ENCODE measurements at places on chromosomes 4 and X.

DNA sequence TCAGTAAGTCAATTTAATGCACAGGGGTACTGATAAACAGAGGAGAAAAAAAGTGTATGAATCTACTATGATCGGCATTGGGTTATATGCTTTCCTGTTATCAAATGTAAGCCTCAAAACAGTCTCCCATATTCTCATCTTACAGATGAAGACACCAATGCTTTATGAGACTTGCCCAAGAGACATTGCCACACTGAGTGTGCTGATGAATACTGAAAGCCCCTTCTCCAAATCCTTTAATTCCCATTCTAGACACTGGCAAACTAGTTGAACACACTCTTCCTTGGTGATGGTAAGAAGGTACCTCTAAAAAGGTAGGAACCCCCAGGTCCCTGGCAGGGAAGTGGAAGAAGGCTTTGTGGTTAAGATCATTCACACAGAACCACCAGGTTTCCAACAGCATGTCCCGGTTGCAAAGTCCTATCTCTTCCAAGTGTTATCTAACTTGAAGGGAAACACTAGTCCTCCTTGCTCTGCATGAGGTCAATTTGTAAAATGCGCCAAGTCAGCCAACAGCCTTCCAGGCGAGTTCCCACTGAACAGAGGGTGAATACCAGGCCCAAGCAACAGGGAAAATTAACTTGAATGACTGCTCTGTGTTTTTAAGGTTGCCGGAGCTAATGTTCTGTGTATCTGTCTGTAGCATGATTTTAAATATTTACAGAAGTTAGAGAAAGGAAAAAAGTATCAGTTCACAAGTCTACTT lies 5.1 kb downstream of the SETD7 start:
- DNase-seq, result no peak

- no peak for DNase-seq
Observed at GRCh38 chrX:37690119-37690518, 4.5 kb downstream of the XK start.

DNA sequence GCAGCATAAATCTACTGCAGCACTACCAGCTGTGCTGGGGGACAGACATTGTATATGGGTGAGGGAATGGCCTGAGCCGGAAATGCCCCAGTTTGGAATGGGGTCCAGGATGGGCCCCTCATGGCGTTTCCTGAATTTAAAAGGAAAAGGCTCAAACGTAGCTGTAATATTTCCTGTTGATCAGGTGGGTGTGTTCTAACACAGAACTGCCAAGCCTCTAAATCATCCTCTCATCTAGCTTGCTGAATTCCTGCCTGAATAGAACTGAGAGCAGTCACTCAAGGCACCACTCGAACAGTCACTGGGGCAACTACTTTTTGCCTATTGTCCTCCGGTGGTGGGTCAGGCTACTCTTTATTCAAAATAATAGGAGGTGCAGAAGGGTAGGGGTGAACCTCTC lies 28.7 kb downstream of the ADH6 start:
- no peak for DNase-seq

DNA sequence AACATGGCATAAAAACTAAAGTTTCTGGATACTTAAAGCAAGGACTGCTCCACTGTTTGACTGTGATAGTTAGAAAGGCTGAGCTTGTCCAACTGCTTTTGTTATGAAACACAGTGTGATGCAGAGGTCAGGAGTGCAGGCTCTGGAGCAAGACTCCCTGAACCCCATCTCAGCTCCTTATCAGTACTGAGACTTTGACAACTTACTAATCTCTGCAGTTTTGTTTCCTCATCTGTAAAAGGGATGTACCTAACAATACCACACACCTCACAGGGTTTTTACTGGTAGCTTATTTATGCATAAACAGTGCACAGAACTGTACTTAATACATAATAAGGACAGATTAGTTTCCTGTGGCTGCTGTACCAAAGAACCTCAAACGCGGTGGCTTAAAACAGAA lies 804.3 kb downstream of the FSTL5 start:
- no peak for DNase-seq

DNA sequence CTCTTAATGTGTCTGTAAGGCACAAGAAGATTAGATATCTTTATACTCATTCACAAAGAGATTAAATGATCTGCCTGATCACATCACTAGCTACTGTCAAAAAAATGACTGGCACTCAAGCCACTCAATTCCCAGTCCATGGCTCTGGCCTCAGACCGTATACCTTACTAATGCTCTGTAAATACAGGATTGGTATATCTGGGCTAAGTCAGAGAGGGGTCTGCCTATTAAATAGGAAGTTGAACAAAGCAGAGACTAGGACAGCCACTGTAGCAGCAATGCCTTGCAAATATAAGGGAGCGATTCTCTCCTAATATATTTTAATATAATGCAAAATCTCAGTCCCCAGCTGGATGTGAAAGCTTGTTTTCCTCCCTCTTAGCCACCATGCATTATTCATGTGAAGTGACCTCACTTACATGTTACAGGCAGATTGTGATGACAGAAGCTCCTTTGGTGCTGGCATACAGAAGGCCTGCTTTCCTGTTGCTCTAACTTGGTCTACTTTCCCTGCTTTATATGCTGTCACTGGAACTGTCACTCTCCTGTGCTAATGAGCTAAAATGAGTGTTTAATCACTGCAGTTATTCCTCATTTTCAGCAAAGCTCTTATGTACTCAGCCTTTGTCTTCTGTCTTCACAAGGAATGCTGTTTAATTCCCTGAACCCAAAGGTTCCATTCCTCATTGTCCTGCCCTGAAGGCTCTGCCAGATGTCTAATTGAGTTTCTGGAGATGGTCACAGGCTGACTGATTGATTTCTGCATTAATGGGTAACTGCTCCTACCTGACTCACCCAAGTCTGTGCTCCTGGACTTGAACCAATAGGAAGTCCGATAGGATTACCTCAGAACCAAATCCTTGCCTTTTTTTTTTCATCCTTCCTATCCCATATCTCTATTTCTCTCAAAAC lies 578.2 kb downstream of the KLHL13 start:
- no peak for DNase-seq

GRCh38 chr4:55012363-55013230 lies 112.8 kb downstream of the KDR start:
- no peak for DNase-seq

DNA sequence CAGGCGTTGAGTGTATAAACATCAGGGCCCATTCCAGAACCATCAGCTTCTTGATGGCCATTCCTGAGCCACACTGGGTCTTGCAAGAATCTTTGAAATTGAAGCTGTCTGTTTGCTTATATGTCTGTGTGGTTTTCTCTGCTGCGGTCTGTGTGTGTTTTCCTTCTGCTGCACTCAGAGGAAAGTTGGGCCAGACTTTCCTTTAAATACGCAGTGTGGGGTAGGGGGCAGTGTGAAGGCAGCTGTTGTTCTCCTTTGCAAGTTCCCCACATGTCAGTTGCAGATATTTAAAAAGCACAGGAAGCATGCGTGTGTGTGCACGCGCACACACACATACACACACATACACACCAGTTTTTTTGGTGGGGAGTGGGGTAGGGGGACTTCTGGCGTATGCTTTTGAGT lies 32.1 kb downstream of the CCKAR start:
- DNase-seq, result no peak

DNA sequence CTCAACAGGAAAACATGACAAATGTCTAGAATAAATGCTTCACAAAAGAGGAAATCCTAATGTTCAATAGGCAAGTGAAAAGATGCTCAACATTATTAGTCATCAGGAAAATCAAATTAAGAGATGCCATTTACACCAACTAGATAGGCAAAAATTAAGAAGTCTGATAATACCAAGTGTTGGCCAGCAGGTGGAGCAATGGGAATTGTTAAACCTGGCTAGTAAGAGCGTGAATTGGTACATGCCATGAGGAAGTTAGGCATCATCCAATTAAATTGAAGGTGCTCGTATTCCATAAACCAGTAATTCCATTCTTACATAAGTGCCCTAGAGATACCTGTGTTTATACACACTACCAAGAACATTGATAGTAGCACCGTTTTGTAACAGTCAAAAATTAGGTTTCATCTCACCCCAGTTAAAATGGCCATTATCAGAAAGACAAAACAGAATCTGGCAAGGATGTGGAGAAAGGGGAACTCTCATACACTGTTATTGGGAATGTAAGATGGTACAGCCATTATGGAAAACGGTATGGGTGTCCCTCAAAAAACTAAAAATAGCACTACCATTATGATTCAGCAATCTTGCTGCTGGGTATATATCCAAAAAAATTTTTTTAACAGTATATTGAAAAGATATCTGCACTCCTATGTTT lies 14.0 kb upstream of the ZCCHC18 start:
- DNase-seq, result no peak

DNA sequence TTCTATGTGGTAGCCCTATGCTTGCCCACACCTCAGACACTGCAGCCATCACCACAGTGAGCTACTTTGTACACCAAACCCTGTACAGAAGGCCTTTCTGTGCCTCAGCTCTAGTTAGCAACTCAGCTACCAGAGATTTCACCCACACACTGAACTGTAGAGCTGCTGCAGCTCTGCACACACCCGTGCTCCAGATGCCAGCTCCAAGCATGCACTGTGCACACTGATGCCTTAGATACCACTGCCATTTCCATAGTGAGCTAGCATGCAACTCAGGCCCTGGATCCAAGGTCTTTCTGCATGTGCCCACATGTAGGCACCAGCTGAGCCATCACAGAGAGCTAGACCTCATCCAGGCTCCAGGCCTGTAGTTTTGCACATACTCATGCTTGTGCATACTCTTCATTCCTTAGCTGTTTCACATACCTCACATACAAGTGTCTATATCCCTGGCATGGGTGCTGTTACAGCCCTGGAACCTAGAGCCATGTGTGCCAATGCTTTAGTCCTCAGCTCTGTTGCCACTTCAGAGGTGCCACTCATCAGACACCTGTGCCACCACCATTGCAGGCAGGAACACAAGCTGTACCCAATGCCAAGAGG lies 423.5 kb upstream of the NDST3 start:
- no peak for DNase-seq
